ENCODE measurements at places on chromosomes 16 and 17. TPM values are rescaled to one million over a fixed set of nuclear protein-coding genes. Genes with fewer than 3 reads are reported as not detected.

The KRTAP16-1 gene
- not detected for total RNA-seq

The PDIA2 gene
- total RNA-seq, result 0.48 TPM

The CD300LB gene
- total RNA-seq, result not detected

The TP53TG3 gene
- total RNA-seq, result not detected

The SOX15 gene
- 176 TPM for total RNA-seq

The HOXB9 gene
- not detected for total RNA-seq

The SUZ12 gene
- total RNA-seq, result 34.7 TPM

The SULT1A2 gene
- total RNA-seq, result 0.25 TPM

The RNF227 gene
- total RNA-seq, result 2.3 TPM

All from foreskin keratinocyte (primary cell).